Stimulated activated CD8-positive, alpha-beta memory T cell treated with anti-CD3 and anti-CD28 coated beads, Interleukin-7, amount 100 ng/mL, for 1 hour (primary cell): ENCODE measurements at places on chromosomes 5 and 9.

DNA sequence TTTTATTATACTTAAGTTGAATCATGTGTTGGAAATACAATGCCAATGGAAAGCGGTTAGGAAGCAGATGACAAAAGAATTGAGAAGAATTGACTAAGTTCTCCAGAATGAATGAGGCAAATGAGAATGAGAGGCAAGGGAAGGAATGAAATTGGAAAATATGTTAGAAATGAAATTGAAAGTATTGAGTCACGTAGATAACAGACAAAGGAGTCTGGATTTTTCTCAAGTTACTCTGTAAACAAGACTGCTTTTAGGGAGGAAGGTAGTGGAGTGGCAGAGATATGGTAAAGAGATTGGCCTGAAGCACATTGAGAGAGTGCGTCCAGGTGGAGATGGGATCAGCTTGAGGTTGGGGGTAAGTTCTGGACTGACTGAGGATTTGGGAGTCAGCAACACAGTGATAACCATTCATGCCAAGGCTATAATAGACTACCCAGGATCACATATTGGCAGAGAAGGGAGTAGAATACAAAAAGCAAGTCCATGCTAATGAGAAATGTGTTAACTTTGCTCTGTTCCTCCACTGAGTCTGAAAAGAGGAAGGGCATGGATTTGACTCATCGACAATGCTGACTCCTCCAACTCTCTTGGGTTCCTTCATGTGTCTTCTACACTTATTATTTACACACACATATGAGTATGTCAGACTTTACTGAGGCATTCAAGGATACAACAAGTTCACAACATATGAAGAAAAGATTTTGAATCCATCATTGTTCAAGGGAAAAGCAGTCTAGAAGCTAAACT, 814.2 kb upstream of the ZNF608 start:
- no peak for DNase-seq

GRCh38 chr9:138048184-138048583, 170.6 kb downstream of the CACNA1B start:
- no peak for DNase-seq

DNA sequence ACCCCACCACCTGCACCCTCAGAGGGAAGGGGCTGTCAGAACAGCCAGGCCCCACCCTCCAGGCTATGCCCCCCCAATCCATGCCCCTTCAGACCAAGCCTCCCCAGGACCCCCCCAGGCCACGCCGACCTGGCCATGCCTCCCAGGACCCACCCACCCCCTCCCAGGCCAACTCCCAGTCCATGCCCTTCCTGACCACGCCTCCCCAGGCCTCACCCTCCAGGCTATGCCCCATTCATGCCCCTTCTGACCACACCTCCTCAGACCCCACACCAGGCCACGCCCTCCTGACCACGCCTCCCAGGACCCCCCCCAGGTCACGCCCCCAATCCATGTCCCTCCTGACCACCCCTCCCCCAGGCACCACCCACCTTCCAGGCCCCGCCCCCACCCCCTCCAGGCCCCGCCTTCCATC, 27.6 kb downstream of the TPPP start:
- DNase-seq: no peak

DNA sequence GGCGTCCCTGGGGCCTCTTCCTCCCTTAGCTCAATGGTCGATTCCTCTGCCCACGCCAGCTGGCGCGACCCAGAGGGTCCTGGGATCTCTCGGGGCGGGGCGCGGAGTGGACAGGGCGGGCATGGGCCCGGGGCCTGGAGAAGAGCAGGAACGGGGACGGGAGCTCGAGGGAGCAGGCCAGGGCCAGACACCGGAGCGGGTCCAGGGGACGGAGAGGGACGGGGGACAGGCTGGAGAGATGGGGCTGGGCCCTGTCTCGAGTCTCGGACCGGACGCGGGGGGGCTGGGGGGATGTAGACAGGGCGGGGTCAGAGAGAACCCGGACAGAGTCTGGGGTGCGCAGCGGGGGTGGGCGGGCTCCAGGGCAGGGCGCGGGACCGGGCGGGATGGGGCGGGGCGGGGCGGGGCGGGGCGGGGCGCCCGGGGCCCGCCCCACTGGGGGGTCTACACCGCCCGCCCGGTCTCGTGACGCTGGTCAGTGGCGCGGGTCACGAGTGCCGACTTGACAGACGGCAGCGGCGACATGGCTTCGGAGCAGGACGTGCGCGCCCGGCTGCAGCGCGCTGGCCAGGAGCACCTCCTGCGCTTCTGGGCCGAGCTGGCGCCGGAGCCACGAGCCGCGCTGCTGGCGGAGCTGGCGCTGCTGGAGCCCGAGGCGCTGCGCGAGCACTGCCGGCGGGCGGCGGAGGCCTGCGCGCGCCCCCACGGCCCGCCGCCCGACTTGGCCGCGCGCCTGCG, at the start of gene UAP1L1:
Gene UAP1L1 (plus strand): TSS at position 508 of the 738 bp plus-strand sequence. CDS start 16 bp downstream, at position 524.
- DNase-seq: no peak

- no peak for DNase-seq
Observed at GRCh38 chr5:9513827-9514226, 32.0 kb downstream of the SEMA5A start.
